Activated CD4-positive, alpha-beta T cell treated with anti-CD3 and anti-CD28 coated beads for 48 hours (primary cell): ENCODE measurements at places on chromosomes 7 and 10.

DNA sequence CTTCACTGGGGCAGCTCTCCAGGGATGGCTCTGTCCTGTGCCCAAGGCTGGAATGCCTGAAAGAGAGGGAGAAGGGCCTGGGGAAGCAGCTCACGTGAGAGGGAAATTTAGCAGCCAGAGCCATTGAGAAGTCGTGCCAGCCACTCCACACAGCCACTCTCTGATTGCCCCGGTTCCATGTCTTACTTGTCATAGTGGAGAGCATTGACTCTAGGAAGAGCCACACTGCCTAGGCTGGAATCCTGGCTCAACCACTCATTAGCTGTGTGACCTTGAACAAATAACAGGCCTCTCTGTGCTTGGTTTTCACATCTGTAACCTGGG lies 728.0 kb downstream of the PARD3 start:
- no peak for DNase-seq

DNA sequence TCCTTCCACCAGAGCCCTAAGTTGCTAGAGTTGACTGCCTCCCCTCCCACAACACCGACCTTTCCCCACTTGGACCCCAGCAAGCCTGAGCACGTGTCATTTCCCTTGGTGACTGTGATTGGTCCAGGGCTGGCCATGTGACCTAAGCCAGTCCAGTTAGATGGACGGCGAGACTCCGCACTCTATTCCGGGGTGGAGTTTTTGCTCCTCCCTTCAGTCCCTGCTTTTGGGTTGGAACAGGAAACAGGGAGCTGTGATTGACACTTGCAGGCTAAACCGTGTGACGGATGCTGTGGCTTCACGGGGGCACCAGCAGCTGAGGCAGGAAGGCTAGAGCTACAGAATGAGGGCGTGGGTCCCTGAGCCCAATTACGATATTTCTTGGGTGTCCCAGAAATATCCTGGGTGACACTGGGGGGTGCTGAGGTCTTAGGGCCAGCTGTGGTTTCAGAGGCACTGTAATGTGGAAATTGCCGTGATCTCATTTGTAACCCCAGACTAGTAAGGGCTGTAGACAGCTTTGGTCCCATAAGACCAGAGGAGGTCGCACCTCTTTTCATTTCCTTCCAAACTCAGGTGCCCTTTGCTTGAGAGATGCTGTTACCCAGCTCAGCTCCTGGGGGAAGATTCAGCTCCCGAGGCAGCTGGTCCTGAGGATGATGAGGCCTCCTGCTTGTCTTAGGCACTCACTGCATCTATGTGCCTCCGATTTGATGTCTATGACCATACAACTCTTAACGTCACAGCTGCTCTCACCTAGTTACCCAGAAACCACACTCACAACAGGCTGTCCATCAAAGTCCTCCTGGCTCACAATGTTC lies 102.7 kb upstream of the NPTX2 start:
- no peak for DNase-seq

- no peak for DNase-seq
Observed at GRCh38 chr10:17851611-17852010, 42.5 kb downstream of the MRC1 start.

DNA sequence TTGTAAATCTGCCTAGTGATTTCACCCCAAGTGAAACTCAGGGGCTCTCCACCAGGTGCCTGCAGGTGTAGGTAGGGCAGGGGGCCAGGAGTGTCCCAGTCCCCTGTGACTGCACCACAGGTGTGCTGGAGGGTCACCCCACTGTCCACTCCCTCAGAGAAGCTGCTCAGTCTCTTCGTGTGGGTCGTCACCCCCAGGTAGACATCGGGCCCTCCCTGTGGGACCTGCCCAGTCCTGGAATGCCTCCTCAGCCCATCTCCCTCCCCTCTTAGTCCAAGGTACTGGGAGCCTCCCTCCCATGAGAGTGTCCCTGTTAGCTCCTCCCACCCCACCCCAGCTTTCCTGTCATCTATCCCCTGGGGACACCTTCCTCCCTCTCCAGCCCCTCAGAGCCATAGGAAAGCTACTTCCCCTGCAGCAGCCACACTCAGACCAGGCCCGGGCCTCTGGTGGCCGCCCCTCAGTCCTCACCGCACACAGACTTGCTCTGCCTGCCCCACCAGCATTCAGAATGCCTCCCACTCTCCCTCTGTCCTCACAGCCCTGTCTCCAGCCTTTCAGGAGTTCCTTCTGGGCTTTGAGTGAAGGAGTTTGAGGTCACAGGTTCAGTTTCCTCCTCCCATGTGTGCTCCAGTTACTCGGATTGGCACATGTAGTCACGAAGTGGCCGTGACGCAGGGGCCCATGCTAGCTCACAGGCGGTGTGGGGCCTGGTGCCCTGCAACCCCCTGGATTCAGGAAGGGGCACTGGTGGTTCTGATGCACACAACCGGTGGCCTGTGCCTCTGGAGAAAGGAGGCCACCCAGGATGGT lies 5.1 kb downstream of the ALOX5 start:
- no peak for DNase-seq

- DNase-seq = no peak
Observed at GRCh38 chr7:64651632-64652165, 14.2 kb upstream of the ZNF107 start.

DNA sequence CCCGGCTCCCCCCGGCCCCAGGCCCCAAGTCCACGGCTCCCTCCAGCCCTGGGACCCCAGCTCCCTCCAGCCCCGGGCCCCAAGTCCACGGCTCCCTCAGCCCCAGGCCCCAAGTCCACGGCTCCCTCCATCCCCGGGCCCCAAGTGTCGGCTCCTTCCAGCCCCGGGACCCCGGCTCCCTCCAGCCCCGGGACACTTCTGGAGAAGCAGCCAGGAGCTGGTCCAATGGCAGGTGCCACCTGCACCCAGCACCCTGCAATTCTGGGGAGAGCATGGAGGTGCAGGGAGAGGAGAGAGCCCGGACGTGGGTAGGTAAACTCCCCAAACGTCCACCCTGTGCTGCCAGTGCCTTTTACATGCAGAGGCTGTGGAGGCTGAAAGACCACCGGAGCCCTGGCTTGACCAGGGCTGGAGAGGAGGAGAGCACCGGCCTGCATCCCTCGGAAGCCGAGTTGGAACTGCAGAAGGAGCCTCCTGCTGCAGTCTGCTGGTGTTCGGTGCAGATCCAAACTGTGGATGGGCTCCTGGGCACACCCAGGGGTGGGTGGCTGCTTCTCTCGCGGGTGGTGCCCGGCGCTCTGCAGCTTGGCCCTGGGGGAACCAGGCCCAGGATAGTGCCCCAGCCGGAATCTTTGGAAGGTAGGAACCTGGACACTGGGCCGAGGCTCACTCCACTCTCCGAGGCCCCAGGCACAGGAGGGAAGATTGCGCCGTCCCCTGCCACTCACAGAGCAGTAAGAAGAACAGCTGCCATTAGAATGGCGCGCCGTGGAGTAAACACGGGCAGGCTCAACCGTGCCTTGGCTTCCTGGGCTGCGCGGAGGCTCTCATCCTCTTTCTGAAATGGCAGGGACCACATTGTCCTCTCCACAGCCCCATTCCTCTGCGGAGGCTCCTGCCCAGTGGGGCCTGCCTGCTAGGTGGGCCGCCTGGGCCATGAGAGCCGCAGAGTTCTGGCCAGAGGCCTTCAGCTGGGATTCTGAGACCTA lies 14.7 kb downstream of the SHH start:
- no peak for DNase-seq

- no peak for DNase-seq
Observed at GRCh38 chr10:74523199-74523598, 303.2 kb upstream of the KAT6B start.

GRCh38 chr10:127300868-127301321 lies 104.5 kb upstream of the INSYN2A start:
- no peak for DNase-seq
